ENCODE measurements at places on chromosomes 2 and 18.

- DNase-seq, result no peak
These were observed 73.8 kb downstream of the RTP5 start for GRCh38 chr2:241943209-241943850.

- no peak for DNase-seq
These were observed 27.9 kb downstream of the NOL10 start for GRCh38 chr2:10661846-10662245.

GRCh38 chr2:75558786-75559679 is 1.7 kb downstream of the EVA1A start:
- no peak for DNase-seq

DNA sequence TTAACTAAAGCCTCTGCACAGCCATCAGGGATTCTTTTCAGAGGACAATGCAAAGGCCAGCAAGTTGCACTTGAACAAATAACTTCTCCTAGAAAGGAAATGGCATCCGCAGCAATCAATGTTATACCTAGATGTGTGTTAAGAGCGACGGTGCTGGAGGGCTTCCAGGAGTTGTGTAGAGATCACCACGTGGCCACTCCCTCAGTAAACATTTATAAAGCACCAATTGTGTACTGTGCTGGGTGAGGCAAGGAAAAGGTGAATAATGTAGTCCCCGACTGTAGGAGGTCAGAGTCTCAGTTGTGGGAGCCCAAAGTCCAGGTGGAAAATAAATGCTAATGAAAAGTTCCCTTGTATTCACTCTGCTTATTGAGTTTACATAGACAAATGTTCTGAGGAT is 135.0 kb downstream of the ALK start:
- DNase-seq, result no peak

DNA sequence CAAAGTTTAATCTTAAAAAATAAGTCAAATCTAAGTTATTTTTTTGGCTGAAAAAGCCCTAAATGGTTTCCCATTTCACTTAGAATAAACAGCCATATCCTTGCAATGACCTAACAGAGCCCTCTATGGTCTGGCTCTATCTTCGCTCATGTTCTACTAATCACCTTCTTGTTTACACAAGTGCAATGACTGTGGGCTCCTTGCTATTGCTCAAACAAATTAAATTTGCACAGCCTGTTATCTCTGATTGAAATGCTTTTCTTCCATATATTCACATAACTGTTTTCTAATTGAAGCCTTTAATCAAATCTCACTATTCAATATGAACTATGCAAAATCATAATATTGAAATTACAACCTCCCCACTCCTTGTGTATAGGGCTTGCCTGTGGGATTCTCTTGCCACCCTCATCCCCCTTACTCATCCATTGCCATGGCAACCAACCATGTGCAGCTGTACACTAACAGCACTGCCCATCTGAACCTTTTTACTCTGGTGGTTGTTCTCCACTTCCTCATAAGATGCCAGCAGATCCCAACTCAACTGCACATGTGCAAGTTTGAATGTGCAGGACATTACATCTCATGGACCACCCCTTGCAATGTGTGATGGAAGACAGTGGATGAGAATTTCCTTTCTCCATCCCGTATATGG is 1083.2 kb downstream of the SOCS6 start:
- no peak for DNase-seq

DNA sequence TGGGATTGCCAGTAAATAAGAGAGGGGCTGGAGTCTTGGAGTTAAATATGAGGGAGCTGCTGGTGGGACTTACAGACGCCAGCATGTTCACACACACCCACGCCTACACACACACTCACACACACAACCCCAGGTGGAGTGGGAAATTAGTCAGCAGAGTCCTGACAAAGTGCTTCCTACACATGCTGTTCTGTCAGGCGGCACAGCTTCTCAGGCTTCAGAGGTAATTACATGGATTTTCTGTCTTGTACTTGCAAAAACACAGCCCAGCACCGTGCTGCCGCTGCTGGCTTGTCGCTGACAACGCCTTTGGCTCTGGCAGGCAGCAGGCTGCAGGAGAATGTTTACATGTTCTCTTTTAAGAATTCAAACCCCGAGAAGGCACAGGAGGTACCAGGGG is 1186.3 kb upstream of the CELF4 start:
- DNase-seq, result no peak

DNA sequence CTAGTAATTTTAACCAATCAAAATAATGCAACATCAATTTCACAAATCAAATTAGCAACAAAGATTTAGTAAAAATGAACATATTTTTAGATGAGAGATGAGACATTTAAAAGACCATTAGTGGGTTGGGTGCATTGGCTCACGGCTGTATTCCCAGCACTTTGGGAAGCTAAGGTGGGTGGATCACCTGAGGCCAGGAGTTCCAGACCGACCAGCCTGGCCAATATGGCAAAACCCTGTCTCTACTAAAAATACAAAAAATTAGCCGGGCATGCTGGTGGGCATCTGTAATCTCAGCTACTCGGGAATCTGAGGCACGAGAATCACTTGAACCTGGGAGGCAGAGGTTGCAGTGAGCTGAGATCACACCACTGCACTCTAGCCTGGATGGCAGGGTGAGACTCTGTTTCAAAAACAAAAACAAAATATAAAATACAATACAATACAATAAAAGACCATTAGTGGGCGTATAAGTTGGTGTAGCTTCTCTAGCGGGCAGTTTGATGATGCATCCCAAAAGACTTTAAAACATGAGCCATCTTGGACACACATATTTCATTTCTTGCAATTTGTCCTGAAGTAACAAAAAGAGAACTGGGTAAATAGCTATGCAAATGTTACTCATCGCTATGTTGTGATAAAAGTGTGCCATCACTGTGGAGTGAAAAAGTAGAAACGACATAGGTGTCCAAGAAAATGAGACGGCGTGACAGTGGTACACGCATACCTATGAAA is 101.8 kb downstream of the COL6A3 start:
- no peak for DNase-seq

- DNase-seq, result no peak
These were observed 99.3 kb upstream of the FN1 start for GRCh38 chr2:215535125-215535668.

DNA sequence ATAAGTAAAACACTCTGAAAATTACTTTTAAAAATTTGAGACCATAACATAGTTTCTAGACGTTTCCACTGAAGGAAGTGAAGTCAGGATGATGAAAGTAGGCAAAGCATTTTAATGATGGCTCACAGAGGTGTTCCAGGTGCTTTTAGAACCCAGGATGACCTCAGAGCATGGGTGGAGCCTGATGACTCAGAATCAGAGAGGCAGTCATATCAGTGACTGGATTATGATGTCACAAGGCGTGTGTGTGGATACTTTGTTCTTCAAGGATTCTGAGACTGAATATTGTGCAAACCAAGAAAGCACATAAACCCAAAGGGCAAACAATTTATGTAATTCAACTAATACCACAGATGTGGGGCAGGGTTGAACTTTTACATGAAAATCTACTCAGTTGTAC is 208.0 kb upstream of the FBXO11 start:
- DNase-seq, result no peak

DNA sequence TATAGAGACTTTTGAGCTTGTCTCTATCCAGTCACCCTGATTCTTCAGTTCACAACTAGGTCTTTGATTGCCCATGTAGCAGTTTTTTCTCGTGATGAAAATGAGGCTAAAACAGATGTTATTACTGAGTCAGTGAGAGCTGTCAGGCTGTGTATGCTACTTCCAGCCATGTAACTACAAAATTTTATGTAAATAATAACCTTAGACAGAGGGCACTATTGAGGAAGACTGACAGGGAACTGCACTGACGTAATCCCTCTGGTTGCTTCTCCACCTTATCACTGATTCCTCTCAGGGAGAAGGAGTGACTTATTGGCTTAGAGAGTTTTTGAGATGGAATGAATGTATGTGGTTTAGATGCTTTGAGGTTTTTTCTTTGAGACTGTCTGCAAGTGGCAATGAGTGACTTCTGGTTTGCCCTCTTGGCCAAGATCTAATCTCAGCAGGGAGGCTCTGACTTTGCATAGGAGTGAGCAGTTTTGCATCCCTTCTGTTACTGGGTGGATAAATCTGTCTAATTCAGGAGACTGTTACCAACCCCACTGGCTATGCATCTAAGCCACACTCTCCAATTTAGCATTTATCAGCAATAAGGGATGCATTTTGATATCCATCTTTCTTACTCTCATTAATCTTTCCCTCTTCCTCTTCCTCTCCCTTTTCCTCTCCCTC is 555.2 kb upstream of the FANCL start:
- DNase-seq, result no peak

DNA sequence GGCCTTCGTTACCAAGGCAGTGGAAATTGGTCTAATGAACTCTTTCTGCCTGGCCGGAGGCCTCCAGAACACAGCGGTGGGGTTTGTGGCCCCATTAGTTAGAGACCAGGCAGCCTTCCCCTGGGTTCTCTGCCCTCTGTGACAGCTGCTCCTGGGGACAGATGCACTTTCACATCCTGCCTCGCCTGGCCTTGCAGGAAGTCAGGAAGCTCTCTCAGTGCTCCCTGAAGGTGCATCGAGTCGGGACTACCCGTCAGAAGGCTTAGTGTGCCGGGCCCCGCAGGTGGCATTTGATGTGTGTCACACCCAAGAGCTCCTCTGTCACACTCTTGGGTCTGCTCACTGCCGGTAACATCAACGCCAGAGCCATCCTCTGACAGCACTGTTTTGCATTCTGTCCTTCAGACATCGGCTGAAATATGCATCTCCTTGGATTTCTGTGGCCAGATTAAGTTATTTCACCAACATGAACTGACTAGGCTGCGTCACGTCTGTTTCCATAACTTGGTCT is 158.3 kb downstream of the LDLRAD4 start:
- DNase-seq, result no peak

- DNase-seq, result no peak
These were observed 237.7 kb downstream of the NYAP2 start for GRCh38 chr2:225637259-225637658.

DNA sequence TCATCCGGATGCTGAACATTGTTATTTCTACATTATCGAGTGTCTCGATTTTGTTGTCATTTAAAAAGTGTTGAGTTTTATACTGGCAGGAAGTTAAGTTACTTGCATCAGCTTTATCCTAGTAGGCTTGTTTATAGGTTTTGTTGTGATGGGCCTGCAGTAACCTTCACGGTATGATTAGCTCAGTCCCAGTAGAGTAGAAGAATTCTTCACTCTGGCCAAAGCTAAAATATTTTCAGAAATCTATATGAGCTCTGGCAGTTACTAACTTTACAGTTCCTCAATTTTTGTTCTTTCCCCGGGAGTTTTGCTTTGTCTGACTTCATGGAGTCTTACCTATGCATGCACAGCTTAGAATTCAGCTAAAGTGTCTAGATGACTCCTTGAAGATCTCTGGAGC is 294.9 kb downstream of the NAPG start:
- no peak for DNase-seq

GRCh38 chr2:33122726-33123125 is 176.0 kb downstream of the LTBP1 start:
- no peak for DNase-seq

- no peak for DNase-seq
These were observed 754.7 kb downstream of the BCL11A start for GRCh38 chr2:59798687-59799232.

- DNase-seq, result no peak
These were observed 53.1 kb upstream of the EFEMP1 start for GRCh38 chr2:55976681-55977080.

GRCh38 chr18:65365245-65365980 is 385.4 kb upstream of the CDH7 start:
- no peak for DNase-seq

DNA sequence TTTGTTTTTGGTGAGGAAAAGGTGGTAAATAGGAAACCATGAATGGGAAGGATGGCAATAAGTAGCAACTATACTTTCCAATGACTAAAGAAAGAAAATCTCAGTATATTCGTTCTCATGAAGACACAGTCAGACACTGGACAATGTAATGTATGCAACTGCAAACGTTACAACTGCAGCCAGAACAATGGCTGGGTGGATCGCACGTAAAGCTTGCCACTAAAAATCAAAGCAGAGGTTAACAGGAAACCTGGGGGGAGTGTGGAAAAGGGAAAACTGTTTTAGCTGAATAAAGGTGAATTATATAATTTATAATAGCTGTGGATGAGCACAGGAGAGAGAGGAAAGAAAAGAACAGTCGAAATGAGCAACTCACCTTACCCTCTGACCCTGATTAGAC is 33.3 kb downstream of the NEMP2 start:
- DNase-seq, result no peak

GRCh38 chr2:24643051-24643450 is 150.1 kb downstream of the PTRHD1 start:
- DNase-seq, result no peak

DNA sequence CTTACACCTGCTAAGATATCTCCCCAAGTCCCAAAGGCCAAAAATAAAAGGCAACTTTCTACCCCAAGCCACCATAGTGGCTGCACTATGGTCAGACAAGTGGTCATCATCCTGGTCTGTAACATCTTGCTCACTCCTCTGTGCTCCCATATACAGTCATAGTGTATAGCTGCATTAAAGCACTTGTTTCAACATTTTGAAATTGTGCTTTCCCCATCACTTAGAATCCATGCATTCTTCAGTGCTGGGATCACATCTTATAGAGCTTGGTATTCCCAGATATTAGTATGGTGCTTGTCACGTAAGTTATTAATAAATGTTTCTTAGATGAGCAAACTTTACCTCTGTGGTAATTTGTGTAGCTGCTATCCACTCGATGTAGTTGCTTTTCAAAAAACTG is 40.4 kb upstream of the CDC42EP3 start:
- DNase-seq, result no peak

GRCh38 chr2:222434204-222434603 is 9.9 kb downstream of the SGPP2 start:
- no peak for DNase-seq

- no peak for DNase-seq
These were observed 381.2 kb downstream of the LPIN1 start for GRCh38 chr2:12127638-12128037.

DNA sequence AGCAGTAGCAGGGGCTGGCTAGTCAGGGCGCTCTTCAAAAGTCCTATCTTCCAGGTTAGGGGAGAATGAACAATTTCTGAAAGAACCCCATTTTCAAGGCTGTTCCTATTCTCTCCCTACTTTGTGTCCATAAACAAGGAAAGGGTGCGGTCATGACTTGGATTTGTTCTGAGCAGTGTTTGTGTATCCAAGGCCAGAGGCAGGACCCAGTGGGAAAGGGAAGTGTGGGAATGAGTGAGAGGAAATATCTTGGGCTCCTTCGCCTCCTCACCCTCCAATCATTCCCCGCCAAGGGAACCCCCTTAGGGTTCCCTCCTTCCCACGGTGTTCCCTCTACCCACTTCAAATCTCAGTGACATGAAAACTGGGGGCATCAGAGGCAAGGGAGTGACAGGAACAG is 25.5 kb upstream of the SPTBN1 start:
- no peak for DNase-seq
